ENCODE measurements at places on chromosomes 2 and 18.

- no peak for DNase-seq
Measured at GRCh38 chr2:39704540-39704939, 38.8 kb downstream of the TMEM178A start.

GRCh38 chr2:27291865-27292264 lies 9.6 kb downstream of the TRIM54 start:
- no peak for DNase-seq

DNA sequence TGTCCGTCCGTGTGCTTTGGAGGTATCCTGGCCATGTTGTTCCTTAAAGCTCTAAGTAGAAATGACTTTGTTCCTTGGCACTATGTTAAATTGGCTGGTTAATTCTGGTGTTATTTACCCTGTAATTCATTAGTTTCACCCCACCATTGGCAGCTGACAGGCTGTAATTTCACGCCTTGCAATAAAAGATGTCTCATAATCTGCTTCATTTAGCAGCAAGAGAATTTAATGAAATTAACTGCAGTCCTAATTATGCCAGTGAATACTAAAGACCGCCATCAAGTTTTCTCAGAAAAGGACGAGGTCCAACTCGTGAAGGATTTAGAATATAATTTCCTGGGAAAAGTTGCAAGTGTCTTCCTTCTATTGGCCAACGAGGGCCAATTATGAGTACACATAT lies 319.2 kb downstream of the GBX2 start:
- DNase-seq: no peak

DNA sequence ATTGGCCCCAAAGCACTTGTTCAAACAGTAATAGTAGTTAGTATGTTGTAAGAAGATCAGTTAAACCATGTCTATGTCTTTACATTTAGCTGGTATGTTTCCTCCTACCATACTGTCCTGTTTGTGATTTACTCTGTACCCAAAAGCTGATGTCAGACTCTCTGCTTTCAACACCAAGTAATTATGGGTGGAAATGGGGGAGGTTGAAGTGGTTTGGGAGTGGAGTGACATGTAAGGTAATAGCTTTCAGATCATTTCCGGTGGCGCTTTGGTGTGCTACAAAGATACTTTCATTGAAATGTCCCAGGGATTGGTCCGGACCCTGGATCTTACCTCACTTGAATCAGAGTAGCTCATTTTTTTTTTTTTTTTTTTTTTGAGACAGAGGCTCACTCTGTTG lies 39.7 kb upstream of the TGIF1 start:
- DNase-seq: no peak

- no peak for DNase-seq
Measured at GRCh38 chr2:227616631-227617030, 667 bp upstream of the SCYGR4 start.

GRCh38 chr2:152467677-152468410 lies 132.9 kb downstream of the FMNL2 start:
- no peak for DNase-seq

DNA sequence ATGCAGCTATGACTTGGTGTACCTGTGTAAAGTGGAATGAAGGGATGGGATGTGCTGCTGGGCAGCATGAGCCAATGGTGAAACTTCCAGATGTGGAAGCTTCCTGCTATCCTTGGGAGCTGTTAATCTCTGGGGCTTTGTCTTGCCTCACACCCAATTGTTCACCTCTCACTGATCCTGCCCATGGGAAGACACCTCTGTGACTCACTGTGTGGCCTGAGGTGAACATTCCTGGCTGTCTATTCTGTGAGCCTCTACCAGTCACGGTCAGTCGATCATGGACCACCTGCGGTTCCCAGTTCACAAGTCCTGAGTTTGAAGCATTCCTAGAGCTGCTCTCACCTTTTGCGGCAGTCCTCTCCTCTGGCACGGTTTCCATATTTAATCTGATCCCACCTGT lies 12.1 kb downstream of the NEURL3 start:
- DNase-seq: no peak

Data from activated CD4-positive, alpha-beta T cell treated with anti-CD3 and anti-CD28 coated beads, Interleukin-2, amount 50 U/mL, for 4 hours (primary cell).